ENCODE measurements at places on chromosomes 12 and 14.

DNA sequence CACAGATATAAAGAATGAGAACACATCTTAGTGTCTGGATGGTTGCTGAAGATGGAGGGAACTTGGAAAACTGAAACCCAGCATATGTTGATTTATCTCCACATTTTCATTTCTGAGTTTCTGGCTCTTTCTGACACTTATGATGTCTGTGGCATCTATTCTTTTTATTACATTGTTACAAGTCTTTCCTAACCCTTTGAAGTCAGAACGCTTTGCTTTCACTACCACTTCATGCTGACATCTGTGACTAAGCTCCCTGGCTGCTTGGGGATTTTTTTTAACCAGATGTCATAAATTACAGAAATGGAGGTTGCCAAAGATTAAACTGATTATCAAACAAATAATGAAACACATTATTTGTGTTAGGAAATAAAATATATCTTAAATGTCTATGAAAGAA is 188.7 kb downstream of the KITLG start:
- DNase-seq = no peak

DNA sequence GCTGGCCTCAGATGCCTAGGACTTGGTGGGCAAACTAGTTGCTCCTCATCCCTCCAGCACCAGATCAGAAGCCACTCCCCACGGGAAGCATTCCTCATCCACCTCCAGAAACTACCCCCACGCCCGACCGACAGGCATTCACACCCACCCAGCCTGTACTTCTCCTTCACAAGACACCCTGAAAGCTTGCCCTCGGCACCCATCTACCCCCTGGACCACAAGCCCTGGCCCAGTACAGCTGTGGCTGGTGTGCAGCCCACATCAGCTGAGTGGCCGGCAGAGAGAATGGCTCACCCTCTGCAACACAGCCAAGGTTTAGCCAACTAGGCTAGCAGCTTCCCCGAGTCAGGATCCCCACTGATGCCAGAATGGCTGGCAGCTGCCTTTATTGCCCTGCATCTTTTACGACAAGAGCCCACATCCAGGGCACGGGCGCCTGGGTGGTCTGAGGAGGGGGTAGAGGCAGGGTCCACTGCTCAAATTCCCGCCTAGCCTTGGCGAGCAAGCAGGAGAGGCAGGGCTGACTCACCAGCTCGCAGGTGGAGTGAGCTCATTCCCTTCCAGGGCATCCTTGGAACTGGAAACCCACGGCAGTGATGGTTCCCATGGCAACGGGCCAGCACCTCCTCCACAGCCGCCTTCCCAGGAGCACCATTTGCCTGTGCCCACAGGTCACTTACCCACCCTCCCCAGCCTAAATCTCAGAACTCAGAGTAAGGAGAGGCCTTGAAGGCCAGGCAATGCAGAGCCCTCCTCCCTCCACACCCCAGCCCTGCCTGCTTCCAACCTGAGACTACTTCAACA is 17.1 kb downstream of the ACTN1 start:
- no peak for DNase-seq

GRCh38 chr14:56271970-56272369 is 153.8 kb downstream of the PELI2 start:
- no peak for DNase-seq

DNA sequence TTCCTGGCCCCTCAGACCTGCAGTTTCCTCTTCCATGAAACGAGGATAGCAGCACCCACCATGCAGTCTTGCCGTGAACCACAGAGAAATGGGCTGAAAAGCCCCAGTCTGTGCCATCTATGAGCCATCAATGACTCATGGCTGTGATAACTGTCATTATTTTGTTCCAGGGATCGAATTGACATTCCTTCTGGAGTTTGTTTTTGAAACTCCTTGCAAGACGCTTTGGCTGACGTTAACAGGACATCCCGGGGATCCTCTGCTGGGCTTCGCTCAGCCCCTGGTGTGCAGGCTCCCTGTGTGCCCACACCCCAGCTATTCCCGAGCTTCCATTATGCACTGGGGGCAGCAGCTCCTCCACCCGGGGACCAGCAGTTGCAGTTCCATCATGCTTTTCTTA is 33.8 kb downstream of the MMAB start:
- DNase-seq = no peak

DNA sequence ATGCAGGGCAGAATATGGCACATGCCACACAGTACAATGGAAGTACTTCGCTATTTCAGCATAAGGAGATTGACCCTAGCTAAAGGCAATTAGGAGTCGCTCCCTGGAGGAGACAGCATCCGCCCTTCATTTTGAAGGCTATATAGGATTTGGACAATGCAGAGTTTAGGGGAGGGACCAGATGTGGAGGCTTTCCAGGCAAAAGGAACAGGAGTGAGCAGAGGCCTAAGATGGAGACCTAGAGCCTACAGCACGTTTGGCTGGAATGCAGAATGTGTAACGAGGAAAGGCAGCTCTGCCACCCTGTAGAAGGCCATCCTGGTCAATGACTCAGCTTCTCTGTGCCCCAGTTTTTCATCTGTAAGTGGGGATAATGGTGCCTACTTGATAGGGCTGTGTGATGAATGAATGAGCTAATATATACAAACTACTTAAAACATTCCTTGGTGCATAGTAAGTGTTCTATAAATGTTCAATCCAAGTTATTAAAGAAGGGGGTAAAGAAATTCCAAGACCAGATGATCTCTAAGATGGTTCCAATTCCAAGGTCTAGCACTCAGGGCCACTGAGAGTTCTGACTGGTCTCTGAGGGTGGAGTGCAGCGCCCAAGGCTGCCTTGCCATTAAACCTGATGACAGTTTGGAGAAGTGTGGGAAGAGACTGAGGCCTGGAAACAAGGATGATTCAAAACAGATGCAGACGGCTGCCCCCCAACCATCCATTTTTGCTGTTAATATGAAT is 54.3 kb upstream of the FRMD6 start:
- DNase-seq = no peak

DNA sequence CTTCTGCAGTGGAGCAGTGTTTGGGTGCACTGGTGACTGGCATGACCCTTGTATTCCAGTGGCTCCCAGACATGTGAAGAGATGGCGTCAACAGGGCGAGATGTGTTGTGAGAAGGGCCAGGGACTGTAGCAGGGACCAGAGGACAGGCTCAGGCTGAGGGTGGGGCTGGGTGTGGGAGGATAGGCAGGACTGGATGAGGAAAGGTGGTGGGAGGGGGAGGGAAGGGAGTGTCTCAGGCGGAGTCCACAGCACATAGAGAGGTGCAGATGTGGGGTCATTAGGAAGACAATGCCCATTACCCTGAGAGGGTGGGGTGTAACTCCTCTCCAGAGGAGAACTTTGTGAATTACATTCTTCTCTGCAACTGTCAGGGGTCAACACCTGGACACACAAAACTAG is 78.5 kb downstream of the DICER1 start:
- DNase-seq = no peak

GRCh38 chr12:125983094-125983783 is 918.0 kb downstream of the AACS start:
- DNase-seq = no peak

DNA sequence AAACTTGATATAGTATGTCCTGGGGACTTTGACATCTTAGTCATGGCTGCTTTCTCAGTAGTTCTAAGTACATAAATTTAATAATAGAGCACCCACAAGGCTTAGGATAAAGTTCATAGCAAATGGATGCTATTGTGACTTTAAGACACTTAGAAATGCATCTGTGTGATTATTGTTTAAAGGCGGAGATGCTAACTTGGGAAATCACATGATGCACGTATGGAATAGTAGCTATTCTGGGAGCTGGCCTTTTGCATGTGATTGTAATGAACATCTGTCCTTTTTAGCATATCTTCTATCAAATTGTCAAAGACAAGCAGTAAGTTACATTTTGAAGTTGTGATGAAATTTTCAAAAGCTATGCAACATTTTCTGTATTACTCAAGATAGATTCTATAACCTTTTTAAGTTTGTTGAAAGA is 46.7 kb upstream of the ATP2A2 start:
- no peak for DNase-seq

GRCh38 chr12:112973818-112974231 is 4.5 kb upstream of the OAS2 start:
- no peak for DNase-seq

- no peak for DNase-seq
These were observed 41.1 kb downstream of the BRMS1L start for GRCh38 chr14:35867280-35867629.

- DNase-seq = no peak
These were observed 72.2 kb upstream of the PLEKHG3 start for GRCh38 chr14:64632056-64632455.

DNA sequence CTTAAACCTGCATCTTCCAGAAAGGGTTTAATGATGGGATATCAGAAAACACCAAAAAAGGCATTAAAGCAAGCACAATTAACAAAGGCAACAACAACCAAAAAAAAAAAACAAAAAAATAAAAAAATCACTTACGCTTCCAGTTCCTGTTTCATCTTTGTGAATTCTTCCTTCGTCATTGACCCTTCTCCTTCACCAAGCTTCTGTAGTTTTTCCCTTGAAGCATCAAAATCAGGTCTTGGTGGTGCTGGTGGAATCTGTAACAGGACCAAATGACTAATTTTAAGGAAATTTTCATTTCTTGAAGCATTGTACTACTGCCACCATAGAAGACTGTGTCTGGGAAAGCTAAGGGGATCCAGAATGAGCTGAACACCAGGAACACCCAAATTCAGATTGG is 24.5 kb downstream of the SNX6 start:
- no peak for DNase-seq

GRCh38 chr12:132481771-132482745 is 7.9 kb upstream of the FBRSL1 start:
- no peak for DNase-seq

Data from GM12891 (cell line).